ENCODE measurements at places on chromosomes 1 and 21.
A peak's percentile ranks its signal among the peaks of the same experiment; 100 is the strongest.

GRCh38 chr1:59146651-59147358, 150.1 kb upstream of the FGGY start:
- DNase-seq, result peak; percentile 75

DNA sequence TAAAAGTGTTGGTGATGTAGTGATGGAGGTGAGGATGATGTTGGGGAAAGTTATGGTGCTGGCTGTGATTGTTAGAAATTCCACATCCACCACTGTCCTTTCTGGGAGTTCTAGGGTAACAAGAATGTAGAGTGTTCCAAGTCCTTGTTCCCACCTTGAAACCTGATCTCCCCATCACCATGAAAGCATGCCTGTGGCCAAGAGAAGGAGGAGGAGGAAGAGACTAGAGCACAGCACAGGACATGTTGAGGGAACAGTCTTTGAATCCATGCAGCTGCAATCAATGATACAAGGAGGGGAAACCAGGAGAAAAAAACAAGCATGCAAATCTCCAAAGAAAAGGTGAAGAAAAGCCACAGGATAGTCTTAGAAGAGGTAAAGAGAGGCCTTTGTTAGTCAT, 45.9 kb upstream of the ARTN start:
- no peak for DNase-seq

GRCh38 chr1:54888080-54888733, 1.2 kb upstream of the DHCR24 start:
- DNase-seq, result no peak

DNA sequence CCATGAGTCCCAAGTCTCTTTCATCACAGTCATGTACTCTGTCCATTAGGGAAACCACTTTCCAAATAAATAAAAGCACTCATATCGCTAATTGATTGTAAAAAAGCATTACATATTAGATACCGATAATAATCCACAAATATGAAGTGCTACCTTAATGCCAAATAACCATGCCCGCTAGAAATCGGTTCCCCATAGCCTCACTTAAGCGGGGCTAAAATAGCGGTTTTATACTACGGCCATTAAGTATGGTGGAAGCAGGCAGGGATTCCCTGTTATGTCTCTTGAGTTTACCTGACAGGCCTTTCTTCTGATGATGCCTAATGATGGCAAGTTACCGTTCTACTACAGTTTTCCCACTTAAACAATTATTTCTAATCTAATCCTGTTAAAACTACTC, 3.9 kb downstream of the ELK4 start:
- no peak for DNase-seq

DNA sequence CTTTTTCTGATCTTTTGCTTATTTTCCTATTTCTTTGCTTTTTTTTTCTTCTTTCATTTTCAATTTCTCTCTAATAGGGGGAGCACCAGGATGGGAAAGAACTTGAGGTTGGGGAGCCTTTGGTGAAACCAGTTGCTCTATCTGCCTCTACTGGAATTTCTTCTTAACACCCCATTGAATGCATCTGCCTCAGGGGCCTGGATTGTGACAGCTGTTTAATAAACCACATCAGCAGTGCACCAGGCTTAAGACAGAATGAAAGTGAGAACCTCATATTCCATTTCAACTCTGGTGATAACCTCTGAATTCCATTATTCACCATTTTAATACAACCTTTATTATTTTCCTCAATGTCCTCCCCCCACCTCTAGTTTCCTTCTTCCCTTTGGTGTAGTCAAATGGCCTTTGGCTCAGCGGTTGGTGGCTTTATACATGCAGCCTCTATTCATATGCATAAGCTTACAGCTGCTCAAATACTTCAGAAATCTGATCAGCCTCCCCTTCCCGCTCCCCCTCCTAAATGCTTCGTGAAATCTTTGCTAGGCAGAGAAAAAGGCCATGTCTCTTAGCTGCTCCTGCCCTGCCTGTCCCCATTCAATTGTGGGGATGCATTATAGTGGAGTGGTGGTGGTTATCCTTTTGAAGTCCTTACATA, 537.3 kb upstream of the PLXNA2 start:
- no peak for DNase-seq

- DNase-seq, result no peak
Measured at GRCh38 chr1:245754463-245754961, 599.7 kb downstream of the KIF26B start.

DNA sequence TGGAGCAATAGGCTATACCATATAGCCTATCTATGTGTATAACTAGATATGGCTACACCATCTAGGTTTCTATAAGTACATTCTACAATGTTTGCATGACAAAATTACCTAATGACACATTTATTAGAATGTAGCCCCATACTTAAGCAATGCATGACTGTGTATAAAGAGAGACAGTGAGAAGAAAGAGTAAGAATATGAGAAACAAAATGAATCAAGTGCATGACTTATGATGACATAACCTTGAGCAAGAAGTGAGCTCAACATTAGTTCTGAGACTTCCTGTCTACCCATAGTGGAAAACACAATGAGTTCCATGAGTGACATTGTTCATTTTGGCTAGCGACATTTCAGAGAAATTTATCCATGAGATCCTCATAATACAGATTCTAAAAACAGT, 10.1 kb downstream of the SLC44A5 start:
- DNase-seq, result no peak

GRCh38 chr1:192183788-192184187, 25.5 kb downstream of the RGS18 start:
- DNase-seq, result no peak

DNA sequence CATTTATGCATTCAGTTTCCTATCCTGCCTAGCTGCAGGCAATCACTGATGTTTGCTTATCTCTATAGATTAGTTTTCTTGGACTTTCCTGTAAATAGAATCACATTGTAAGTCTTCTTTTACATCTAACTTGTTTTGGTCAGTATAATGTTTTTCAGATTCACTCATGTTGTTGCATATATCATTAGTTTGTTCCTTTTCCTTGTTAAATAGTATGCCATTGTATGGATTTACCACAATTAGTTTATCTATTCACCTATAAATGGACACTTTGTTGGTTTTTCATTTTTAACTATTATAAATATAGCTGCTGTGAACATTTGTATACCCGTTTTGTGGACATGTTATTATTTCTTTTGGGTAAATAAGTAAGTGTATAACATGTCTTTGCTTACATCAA, 44.2 kb upstream of the BACH1 start:
- DNase-seq, result no peak

- DNase-seq, result no peak
Measured at GRCh38 chr1:86119214-86119764, 37.3 kb downstream of the COL24A1 start.

GRCh38 chr1:116201911-116202310, 90.7 kb downstream of the MAB21L3 start:
- no peak for DNase-seq

DNA sequence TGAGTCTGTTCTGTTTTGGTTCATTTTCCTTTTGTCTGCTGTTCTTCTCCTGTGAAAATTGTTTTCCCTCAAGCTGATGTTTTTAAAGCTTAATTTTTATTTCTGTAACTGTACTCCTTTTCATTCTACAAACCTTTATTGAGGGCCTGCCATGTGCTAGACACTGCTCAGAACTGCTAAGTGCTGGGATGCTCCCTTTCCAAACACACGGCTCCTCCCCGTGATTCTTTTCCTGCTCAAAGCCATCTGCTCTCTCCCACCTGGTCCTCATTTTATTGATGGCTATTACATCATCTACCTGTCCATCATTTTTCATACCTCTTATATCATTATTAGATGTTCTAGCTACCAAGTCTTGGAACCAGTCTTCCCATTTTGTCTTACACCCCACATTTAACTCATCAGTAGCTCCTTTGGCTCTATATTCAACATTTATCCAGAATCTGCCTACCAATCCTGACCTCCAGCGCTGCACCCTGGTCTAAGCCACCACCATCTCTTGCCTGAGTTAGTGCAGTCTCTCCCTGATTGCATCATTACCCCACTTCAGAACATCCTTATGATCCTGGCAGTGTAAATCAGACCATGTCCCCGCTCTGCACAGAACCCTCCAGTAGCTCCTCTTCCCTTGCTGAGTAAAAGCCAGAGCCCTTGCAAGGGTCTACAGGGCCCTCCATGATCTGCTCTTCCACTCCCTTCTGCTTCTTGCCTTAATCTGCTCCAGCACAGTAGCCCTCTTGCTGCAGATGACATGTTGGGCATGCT, 118.1 kb downstream of the CACNA1E start:
- DNase-seq, result no peak

DNA sequence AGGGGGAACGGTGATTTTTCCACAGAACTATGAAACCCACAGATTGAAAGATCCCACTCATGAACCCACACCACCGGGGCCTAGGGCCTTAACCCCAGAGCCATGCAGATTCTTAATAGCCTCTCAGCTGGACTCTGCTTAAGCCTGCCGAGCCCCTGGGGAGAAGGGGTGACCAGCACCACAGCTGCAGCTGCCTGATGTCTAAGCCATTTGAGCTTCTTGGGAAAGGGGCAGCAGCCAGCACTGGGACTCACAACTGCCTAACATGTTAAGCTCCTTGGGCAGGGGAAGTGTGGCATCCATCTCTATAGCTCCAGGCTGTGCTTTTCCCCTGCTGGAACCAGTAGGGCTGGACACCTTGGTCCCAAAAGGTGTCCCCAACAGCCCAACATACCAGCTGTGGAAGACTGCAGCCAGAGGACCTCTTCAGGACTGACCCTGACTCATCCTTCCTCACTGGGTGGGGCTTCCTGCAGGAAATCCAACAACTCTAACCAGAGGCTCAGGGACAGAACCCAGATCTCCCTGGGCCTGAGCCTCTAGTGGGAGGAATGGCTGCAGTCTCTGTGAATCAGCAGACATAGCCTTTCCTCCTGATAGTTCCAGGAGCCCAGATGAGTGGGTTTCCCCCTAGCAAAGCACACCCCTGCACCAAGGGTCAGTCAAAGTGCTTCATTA, 34.6 kb upstream of the FMO3 start:
- DNase-seq, result no peak

- DNase-seq, result no peak
Measured at GRCh38 chr21:36841866-36842265, 124.6 kb downstream of the HLCS start.

DNA sequence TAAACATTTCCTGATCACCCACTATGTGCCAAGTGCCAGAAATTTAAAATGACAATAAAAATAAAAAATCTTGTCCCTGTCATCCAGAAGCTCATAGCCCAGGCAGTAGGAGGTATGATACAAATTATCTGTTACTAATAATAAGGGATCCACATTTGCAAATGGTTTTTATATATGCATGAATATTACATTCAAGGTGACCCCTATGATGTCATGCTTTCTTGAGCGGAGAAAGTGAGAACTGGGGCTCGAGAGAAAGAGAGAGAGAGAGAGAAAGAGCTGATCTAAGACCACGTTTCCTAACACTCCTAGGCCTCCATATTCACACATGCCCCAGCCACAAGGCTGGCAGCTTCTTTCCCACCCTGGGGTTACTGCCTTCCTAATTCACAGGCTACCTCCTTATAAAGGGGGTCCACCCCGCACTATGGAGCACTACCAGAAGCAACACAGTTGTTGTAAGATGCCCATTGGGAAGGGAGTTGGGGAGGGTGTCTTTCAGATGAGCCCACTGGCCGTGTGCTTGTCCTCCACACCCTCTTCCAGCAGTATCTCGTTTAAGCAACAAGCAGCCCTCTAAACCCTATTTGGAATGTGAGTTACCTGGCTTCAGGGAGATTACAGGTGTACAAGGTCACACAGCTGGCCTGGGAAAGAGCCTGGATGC, 28.8 kb upstream of the LRRN2 start:
- DNase-seq, result no peak

- no peak for DNase-seq
Measured at GRCh38 chr1:227562933-227563323, 428 bp upstream of the ZNF678 start.

- DNase-seq, result no peak
Measured at GRCh38 chr1:97366984-97367383, 553.9 kb downstream of the DPYD start.

DNA sequence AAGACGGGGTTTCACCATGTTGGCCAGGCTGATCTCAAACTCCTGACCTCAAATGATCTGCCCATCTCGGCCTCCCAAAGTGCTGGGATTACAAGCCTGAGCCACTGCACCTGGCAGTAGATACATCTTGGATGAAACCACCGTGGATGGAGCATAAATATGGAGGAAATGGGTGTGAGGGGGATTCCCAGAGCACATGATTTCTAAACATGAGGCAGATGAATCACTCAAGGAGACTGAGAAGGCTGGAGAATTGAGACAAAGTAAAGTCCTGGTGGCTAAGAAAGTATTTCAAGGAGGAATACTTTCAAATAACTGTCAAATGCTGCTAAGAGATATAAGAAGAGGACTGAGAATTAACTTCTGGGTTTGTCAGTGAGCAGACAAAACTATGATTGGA, 5.4 kb upstream of the PGBD5 start:
- DNase-seq, result no peak

GRCh38 chr21:43608225-43608624, 51.1 kb downstream of the HSF2BP start:
- no peak for DNase-seq

GRCh38 chr1:112054510-112054909, 65.0 kb upstream of the KCND3 start:
- DNase-seq, result no peak

All from GM03348 (cell line).